ENCODE measurements at places on chromosomes 16 and 17.

GRCh38 chr17:60398227-60398959, 6.5 kb upstream of the USP32 start:
- no peak for DNase-seq

GRCh38 chr16:23608194-23608593, 12.1 kb upstream of the NDUFAB1 start:
- DNase-seq = no peak

GRCh38 chr16:74999609-75000480, 1.0 kb downstream of the ZNRF1 start:
- peak; percentile 39 for DNase-seq

DNA sequence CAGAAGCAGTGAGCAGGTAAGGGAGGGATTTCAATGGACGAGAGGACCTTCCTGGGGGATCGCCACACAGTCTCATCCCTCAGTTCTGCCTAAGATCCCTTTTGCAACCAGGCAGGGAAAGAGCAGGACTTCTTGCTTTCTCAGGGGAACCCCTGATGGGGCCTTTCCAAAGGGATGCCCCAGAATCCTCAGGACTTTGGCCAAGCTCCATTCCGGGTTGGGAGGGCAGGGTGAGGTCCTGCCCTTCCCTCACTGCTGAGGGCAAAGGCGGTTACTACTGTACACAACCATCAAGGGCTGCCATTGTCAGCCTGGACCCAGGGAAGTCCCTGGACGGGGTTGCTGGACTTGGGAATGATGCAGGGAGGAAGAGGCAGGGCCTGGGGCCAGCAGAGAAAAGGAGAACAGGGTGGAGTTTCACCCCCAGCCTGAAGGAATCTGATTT, 9.7 kb downstream of the PRR29 start:
- no peak for DNase-seq

- no peak for DNase-seq
These were observed 53.2 kb downstream of the MYH11 start for GRCh38 chr16:15803618-15804017.

DNA sequence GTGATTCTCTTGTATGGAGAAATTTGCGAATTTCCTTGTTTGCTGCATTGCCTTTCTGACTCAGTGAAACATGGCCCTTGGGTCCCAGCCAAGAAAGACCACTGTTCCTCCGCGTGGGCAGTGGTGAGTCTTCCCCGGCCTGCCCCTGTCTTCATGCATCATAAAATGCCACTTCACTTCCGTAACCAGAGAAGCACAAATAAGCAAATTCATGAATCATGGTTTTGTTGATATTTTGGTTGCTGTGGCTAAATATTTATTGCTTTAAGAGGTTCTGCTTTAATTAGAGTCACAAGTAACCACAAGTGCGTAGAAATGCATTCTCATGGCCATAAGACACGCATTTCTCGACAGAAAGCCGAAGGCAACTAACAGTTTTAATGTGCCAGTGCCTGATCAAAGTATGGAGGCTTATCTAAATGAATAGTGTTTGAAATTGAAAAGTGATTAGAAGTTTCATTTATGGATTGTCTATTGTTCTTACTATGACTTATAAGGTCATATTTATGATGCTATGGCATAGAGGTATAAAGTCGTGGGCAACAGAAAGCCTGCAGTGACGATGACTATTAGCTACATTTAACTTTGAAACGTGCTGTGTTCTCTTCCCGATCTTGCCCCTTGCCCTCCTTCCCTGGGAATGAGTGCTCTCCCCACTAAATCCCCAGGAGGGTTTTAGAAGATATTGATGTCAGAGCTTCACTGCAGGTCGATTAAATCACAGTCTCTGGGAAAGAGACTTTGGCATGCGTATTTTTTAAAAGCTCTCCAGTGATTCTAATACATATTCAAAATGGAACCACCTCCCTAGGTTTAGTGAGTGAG, 76.0 kb downstream of the WIPI1 start:
- DNase-seq = no peak

DNA sequence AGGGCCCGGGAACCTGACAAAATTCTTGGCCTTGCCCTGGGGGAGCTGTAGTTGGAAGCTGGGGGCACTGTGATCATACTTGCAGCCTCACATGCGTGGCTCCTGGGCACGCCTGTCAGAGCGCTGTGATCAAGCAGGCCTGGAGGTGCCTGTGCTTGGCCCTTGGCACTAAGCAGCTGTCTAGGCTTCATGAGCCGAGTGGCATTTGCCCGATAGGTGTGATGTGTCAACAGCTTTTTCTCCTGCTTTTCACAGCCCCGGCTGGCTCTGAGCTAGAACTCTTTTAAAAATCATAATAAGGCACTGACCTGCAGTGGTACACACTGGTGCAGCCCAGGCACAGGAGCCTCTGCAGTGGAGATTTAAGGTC, 113.8 kb downstream of the SOCS1 start:
- no peak for DNase-seq

- no peak for DNase-seq
These were observed 23.9 kb downstream of the NLRC3 start for GRCh38 chr16:3553138-3553923.

DNA sequence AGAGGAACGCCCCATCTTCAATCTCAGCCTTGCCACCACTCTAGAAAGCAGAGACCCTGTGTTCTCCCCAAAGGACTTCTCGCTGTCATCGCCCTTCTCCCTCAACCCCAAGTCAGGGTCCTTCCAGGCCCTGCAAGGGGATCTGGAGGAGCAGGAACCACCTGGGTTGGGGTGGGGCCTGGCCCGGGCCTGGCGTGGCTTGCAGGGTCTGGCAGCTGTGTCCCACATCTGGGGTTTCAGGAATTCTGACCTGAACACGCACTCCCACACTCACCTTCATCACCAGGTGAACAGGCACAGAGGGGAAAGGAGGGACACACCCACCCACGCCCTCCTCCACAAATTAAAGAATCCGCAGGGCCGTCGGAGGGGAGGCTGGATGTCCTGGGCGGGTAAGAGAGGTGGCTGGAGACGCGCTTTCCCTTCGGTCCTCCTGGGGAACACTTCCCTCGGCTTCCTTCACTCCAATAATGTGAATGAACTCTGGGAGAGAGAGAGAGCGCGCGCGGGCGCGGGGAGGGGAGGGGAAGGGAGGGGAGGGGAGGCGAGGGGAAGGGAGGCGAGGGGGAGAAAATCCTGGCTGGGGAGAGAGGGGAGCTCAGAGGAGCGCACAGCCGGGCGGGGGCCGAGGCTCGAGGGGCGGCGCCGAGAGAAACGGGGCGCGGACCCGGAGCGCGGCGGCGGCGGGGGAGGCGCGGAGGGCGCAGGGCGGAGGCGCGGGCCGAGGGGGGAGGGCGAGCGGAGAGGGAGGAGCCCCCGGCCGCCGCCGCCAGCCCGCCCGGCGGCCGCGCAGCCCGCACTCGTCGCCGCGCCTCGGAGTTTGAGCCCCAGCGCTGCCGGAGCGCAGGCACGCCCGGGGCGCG, at the start of gene CACNG4:
Gene CACNG4 (plus strand): TSS at position 799 of the 863 bp plus-strand sequence. CDS start 205 bp downstream, outside the sequence.
- no peak for DNase-seq

DNA sequence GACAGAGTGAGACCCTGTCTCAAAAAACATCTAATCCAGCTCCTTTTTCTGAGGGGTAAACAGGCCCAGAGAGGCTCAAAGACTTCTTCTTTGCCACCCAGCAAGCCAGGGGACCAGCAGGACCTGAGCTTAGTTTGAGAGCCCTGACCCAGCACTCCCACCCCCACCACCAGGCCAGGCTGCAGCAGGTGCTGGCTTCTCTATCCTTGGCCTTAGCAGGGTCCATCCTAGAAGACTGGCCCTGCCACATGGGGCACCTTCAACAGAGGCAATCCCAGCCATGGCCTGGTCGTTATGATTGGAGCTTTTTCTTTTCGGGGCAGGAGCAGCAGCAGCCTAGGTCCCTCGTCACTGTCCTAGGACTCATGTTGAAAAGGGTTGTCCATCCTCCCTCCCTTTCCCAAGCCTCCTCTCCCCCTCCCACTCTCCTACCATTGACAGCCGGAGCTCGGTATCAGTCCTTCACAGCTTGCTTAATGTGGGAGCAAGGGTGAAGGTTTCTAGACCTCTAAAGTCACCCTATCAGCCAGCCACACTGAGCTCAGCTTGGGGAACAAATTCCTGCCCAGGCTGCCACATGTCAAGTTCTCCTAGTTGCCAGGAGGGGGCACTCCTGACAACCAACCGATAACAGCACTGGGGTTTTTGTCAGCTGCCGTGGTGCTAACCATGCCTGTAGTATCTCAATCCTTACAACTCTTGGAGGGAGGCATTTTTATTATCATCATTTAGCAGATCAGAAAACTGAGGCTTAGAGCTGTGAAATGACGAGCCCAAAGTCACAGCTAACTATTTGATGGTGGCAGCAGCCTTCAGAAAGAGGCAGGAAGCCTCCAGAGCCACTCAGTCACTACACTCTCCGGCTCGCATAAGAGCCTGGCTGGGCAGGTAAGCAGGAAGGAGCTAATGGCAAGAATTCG, 11.2 kb downstream of the MRPL27 start:
- DNase-seq = peak; percentile 61
